ENCODE measurements at places on chromosomes 11 and 22.

DNA sequence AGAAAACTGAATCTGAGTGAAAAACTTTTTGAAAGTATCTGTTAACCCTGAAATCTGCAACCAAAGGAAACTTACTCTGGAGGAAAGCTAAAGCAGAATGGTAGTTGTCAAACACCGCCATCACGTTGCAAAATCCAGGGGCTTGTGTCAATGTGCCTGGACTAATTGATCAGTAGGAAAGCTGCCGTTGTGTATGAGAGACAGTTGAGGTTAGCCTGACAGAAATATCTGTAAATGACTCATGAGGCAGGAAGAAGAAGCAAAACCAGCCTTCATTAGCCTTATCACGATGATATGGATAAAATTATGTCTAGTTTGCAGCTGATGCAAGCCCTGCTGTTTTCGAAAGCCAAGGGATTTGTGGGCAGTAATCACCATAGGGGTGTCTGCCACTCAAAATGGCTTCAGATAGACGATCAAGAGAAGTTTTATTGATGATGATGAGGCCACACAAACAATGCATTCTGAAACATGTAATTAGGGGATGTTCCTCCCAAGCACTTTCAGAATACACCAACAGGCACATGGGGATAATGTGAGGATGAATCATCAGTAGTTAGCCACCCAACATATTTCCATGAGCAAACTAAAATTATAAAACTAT lies 8.9 kb downstream of the SCGB1A1 start:
- peak; percentile 36 for DNase-seq

DNA sequence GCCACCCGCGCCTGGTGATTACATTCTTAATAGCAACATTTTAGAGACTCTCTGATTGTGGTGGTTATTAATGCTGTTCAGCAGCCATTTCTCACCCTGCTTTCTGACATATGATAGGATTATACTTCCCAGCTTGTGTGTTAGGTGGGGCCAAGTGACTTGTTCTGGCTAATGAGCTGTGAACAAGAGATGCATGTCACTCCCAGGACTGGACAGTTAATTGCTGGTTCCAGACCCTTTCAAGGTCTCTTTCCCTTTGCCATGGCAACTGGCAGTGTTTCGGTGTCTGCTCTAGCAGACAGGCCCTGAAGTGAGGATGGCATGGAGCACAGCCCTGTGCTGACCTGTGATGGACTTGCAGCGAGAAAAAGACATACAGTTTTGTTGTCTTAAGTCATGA lies 8.9 kb upstream of the PTPRJ start:
- DNase-seq, result no peak

- no peak for DNase-seq
Observed at GRCh38 chr11:93540896-93541553, 2.2 kb downstream of the SMCO4 start.

- DNase-seq, result no peak
Observed at GRCh38 chr11:87634331-87634730, 540.9 kb downstream of the RAB38 start.

DNA sequence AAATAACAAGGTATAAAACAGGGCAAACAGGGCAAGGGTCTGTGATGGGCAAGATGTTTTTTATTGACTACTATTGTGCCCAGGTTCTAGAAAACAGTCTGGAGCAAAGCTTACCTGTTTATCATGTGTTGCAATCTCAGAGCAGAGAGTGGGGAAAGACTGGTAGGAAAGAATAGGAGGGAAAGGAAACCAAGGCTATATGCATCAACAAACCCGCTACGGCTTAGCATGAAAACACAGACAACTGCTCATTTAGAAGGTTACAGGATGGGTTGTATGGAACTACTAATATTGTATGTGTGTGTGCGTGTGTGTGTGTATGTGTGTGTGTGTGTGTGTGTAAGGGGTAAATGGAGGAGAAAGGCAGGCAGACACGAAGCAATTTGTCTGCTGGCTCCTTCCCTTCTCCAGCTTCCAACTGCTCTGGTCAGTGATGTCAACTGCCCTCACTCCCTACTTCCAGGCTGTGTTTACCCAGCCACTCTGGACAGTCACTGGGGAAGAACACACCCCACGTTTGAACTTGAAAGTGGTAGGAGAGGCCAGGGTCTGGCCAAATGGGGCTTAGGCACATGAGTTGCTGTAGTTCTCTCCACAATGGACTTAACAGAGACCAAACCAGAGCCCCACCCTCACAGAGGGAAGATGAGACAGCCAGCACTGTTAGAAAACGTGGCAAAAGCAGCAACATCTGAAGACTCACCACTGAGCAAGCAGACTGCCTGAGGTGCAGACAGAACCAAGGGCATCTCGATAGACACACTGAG lies 47.0 kb downstream of the GAB2 start:
- DNase-seq, result no peak

DNA sequence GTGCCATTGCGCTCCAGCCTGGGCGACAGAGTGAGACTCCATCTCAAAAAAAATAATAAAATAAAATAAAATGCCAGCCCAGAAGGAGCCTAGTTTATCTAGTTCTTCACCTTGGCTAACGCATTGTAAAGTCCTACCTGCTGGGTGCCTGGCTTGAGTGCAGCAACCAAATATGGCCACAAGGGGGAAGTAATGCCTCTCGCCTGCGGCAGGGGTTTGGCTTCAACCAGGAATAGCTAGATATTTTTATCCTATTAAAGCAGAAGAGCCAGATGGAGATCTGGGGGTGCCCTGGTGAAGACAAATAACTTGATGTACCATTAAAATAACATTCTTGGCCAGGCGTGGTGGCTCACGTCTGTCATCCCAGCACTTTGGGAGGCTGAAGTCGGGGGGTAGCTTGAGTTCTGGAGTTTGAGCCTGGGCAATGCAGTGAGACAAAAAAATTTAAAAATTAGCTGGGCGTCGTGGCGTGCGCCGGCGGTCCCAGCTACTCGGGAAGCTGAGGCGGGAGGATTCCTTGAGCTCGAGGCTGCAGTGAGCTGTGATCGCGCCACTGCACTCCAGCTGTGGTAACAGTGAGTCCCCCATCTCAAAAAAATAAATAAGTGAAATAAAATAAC lies 20.6 kb upstream of the PLEKHB1 start:
- DNase-seq, result peak; percentile 81

DNA sequence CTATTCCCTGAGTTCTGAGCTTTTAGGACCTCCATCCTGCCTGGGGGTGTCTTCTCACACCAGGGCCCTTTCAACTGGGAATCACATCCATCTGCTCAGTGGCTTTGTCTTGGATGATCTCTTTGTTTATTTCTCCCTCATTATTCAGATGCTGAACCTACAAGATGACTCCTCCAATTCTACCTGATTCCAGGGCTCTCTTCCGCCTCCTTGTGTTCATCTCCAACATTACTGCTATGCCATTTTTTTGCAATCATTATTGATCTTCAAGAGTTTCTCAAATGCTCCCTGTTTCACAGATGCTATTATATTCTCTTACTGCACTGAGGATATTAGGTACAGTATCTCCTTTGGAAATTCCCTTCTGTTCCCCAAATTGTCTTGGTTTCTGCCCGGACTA lies 307.7 kb downstream of the SHANK2 start:
- no peak for DNase-seq

DNA sequence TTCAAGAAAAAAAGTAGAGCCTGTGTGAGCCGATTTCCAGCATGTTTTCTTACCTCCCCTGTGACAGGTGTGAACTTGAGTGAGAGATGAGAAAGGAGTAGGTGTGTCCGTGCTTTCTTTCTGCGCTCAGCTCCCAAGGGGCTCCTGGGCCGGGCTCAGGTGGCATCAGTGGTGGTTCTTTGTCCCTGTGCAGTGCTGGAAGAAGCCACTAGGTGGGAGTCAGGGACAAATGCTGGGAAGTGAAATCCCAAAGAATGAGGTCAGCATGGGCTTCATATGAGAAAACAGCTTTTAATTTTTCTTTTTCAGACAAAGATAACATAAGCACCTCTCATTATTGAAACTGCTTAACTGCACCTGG lies 57.8 kb downstream of the PPFIBP2 start:
- peak; percentile 47 for DNase-seq

DNA sequence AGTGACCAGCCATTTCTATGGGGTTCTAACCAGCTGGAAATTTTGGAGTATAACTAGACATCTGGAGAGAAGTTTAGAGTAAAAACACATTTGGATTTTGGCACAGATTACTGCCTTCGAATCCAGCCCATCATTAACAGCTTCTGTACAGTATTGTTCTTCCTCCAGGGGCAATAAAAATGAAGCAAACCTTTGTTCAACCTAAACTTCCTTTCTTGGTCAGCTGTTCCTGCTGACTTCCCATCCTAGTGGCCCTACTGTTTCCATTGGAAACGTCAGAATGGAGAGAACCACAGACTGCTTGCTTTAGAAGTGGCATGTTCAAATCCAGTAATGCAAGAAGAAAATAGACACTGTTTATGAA lies 203.7 kb upstream of the MTMR2 start:
- DNase-seq, result no peak

GRCh38 chr11:47524291-47524874 lies 28.5 kb downstream of the CELF1 start:
- DNase-seq, result peak; percentile 50

GRCh38 chr11:19853016-19853415 lies 140.4 kb downstream of the NAV2 start:
- DNase-seq, result no peak

DNA sequence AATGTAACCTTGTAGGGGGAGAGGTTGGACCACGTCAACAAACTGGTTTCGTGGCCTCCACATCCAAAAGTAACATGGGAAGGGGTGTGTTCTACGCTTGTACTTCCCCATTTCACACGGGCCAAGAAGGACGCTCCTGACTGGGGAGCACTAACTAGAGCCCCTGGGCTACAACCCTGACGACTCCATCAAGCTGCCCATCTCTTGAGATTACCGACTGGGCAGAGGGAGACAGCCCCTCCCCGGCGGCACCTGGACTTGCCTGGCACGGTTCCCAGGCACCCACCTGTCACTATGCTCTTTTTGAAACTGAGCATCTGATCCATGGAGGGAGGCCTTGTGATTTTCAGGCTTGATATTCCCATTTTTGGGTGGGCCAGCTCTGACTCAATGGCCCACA lies 68.5 kb downstream of the SHANK2 start:
- no peak for DNase-seq

GRCh38 chr11:24295360-24295759 lies 201.5 kb upstream of the LUZP2 start:
- no peak for DNase-seq
